Stimulated activated CD4-positive, alpha-beta T cell treated with anti-CD3 and anti-CD28 coated beads, Interleukin-1b, Interleukin-23, amount 100 ng/mL, for 1 hour (primary cell): ENCODE measurements at places on chromosomes 4 and X.

- no peak for DNase-seq
Measured at GRCh38 chrX:110180176-110180927, 137.5 kb downstream of the AMMECR1 start.

- no peak for DNase-seq
Measured at GRCh38 chr4:123869286-123870215, 473.0 kb downstream of the SPRY1 start.

- DNase-seq: no peak
Measured at GRCh38 chr4:78720994-78721677, 55.0 kb upstream of the BMP2K start.

DNA sequence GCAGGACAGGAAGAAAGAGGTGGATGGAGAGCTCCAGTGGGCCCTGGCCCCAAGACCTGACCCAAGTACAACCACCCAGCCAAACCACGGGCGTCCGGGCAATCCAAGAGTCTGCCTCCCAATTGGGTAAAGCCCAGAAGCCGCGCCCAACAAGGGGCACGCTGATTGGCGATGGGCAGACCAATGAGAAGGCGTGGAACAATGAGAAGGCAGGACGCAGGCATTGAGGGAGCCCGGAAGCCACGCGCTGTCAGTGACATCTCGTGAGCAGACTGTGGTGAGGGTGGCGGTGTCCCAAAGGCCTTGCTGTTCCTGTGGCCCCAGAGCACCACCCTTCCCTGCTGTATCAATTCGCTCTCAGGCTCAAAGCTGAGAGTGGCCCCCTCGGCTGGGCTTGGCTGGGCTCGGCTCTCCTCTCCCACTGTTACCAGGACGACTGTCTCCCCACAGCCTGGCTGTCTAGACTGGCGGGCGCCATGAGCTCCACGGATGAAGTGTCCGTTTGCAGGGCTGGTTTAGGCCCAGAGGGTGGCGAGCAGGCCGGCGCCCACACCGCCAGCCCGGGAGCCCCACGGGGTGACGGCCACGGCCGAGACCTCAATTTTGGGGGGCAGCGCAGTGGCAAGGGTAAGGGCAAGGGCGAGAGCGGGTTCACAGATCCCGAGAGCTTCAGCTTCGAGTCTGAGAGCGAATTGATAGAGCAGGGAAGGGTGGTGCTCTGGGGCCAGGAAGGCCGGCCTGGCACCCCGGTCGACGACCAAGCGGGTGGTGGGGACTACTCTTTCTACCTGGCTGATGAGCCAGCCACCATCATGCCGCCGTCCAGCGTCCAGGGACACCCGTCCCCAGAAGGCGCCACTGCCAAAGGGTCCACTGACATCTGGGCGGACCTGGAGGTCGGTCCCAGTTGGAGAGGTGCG is at the start of gene LOC101059915:
Gene LOC101059915 (plus strand): TSS at position 219 of the 920 bp plus-strand sequence.
- no peak for DNase-seq

DNA sequence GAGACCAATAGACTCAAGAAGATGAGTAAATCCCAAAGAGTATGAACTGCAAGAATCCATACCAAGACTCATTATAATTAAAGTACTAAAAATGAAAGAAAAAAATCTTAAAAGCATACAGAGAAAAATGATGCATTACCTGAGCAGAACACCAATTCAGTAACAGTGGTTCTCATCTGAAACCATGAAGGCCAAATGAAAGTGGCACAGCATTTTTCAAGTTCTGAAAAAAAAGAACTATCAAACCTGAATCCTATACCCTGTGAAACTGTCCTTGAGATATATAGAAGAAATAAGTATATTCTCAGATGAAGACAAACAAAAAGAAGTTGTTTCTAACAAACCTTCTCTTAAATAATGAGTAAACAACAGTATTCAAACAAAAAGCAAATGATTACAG is 39.6 kb upstream of the TMPRSS11A start:
- no peak for DNase-seq

DNA sequence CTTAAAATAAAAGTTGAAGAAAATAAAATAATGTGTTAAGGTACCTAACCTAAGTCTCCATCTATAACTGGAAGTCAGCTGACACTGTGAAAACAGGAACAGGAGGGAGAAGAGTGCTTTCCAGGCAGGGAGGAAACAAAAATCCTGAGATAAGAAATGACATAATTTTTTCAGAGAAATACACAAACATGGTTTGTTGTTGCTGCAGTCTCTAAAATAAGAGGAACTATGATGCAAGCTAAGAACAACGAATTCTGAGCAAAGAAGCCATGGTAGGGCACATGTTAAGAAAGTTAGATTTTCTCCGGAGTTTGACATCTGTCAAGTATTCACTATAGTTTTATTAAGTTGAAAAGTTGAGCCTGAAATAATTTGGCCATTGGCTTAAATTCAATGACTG is 26.9 kb downstream of the PAPSS1 start:
- no peak for DNase-seq

DNA sequence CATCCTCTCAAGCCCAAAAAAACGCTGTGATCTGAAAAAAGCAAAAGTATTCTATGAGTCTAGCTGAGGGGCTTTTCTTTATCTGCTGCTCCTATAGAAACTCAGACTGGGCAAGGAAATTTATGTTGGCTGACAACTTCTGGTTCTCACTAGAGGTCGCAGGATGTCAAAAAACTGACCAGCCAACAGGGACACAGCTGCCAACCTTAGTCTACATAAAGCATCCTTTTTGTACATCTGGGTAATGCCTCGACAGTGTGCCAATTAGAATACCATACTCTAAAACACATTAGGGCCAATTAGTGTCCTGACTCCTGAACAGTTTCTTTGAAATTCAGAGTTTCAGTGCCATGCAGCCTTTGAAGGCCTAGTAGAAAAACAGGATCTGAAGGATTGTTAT is 8.8 kb upstream of the TLL1 start:
- DNase-seq: no peak

DNA sequence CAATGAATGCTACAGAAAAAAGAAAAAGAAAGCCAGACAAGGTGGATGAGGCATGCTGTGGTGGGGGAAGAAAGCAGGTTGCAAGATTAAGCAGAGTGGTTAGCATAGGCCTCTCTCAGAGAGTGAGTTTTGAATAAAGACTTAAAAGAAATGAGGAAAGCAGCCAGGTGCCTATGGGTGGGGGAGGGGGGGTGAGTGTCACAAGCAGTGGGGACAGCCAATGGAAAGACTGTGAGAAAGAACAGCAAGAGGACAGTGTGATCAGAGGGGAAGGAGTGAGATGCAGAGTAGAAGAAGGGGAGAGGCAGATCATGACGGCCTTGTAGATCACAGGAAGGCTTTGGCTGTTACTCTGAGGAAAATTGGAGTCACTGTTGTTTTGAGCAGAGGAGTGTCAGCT is 162.5 kb downstream of the SOX3 start:
- DNase-seq: no peak

- DNase-seq: no peak
Measured at GRCh38 chrX:101410461-101410860, 2.4 kb downstream of the HNRNPH2 start.

DNA sequence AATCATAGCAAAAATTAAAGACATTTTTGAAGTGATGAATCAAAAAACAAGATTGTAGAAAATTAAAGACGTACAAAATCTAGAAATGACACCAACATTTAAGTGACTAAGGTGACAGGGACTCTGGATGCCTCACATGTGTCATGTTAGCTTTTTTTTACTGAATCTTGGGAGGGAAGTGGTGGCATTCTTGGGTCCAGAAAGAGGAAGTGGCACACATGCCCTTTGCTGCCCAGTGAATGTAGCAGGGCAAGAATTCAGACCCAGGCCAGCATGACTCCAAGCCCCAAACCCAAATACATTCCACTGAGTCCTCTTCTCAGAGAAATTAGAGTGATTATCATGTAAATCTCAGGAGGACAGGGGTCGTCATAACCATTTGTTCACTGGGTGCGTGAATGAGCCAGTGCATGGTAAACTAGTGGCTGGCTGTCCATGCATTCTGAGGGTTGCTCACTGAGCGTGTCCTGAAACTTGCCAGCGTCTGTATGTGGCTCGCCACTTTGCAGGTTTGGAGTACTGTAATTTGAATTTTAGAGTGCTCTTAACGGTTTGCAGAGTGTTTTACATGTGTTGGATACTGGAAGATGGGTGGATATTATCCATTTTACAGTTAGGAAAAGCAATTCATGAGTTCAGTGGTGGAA is 55.4 kb upstream of the TBC1D14 start:
- DNase-seq: no peak

DNA sequence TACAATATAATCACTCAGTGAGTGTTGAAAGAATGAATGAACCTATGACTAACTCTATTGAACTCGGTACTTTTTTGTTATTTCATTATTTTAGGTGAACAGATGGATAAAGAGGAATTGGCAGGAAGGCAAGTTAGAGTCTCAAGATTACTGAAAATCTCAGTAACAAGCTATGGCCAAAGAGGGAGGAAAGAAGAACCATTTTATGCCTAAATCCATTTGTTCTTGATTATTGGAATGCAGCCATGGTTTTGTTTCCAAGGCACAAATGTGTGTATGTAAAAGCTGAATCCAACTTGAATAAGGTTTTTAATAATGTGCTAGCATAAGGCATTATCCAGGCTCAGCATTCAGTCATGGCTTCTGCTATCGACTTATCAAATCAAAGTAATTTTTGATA is 196.4 kb downstream of the DTHD1 start:
- DNase-seq: no peak
